GM20000 (cell line): ENCODE measurements at places on chromosomes 1 and 21.

- DNase-seq, result no peak
Measured at GRCh38 chr1:56897150-56898004, 42.8 kb downstream of the C8A start.

DNA sequence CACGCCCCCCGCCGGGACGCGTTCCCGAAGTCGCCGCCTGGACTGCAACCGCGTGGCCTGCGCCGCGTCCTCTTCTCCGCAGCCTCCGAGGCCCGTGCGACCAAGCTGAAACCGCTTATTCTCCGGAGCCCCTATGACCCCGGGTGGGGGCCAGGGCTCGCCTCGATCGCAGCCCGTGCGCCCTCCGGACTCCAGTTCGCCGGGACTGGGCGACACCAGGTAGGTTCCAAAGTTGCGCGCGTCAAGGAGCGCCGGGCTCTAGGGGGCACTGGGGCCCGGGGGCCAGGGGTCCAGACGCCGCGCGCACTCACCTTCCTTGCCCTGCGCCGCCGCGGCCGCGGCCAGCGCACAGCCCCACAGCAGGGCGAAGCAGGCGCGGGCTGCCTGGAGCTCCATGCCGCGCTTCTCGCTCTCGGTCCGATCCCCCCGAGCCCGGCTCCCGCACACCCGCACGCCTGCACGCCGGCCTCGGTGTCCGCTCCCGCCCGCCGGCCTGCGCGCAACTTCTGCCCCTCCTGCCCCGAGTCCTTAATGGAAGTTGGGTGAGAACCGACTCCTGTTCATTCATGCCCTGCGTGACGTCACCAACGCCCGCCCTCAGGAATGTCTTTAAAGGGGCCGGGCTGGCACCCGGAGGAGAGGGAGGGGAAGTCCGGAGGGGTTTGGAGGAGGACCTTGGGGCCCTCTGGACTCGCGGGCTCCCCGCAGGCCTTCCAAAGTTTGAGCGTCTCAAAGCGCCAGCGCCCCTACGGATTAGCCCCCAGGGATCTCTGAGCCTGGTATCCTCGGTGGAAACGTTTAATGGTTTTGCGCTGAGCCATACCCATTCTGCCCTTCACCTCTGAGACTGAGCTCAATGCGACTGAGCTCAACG, at the start of gene EPHA2:
Gene EPHA2 (minus strand): TSS at position 533 of the 874 bp plus-strand sequence. CDS start 137 bp downstream, at position 396.
- no peak for DNase-seq

DNA sequence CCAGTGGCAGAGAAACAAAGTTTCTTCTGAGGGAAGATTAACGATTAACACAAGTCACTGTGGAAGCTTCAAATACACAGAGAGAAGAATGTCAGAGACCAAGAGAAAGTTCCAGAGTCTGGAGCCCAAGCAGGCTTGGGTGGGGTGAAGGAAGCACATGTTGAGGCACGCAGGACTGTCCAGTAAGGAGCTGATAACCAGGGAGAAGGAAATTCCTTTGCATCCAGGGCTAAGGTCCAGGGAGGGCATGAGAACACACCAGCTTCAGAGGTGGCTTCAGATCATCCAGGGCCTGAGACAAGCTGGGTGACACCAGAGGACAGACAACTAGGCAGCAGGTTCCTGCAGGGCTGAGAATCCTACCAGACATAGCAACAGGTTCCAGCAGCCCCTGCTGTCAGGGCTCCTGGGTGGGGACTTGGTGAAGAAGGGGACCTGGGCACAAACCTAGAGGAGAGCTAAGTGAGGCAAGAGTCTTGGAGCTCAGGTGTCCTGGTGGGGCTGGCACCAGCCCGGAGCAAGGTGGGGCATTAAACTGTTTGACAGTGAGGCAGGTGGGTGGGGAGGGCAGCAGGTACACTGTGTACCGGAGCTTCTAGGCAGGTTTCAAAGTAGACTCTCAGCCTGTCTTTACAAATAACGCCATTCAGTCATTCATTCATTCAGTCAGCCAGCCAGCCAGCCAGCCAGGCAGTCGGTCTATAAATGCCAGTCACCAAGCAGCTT, 2.6 kb upstream of the SPRR1A start:
- no peak for DNase-seq

- DNase-seq, result no peak
Measured at GRCh38 chr1:114104949-114105348, 48.7 kb downstream of the SYT6 start.

GRCh38 chr1:200053646-200054045, 26.1 kb downstream of the NR5A2 start:
- no peak for DNase-seq

- DNase-seq, result no peak
Measured at GRCh38 chr1:58405660-58406059, 140.9 kb downstream of the OMA1 start.

DNA sequence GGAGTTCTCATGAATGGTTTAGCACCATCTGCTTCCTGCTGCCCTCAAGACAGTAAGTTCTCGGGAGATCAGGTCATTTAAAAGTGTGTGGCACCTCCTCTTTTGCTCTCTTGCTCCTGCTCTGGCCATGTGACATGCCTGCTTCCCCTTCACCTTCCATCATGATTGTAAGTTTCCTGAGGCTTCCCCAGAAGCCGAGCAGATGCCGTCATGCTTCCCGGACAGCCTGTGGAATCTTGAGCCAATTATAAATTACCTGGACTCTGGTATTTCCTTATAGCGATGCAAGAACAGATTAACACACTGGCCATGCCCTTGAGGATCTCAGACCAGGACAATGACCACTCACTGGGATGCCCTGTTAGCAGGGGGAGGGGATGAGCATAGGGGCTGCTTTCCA, 212.3 kb downstream of the MATN1 start:
- DNase-seq, result no peak

DNA sequence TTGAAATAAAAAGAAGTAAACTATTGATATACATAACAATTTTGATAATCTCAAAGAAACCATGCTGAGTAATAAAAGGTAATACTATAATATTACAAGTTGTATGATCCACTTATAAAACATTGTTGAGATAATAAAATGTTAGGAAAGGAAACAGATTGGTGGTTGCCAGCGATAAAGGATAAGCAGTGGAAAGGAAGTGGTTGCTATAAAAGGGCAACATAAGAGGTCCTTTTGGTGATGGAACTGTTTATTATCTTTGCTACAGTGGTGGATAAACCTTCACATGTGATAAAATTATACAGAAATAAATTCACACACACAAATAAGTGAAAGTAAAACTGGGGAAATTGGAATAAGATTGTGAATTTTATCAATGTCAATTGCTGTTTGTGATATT, 15.1 kb downstream of the OR6F1 start:
- no peak for DNase-seq

DNA sequence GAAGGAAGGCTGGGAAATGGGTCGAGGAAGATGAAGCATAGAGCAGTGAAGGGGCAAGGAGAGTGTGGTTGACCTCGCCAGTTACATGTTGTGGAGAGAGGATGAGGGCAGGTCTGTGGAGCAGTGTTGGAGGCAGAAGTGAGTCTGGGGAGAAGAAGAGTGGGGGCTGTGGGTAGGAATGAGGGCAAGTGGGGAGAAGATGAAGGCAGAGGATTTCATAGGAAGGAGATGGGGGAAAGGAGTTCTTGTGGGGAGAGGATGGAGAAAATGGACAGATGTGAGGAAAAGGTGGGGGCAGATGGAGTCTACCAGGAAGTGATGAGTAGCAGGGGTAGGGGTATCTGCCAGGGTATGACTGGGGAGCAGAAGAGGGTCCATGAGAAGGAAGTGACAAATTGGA, 3.6 kb downstream of the ARMH1 start:
- DNase-seq, result no peak

- DNase-seq, result no peak
Measured at GRCh38 chr1:4269330-4269729, 369.3 kb upstream of the C1orf174 start.

DNA sequence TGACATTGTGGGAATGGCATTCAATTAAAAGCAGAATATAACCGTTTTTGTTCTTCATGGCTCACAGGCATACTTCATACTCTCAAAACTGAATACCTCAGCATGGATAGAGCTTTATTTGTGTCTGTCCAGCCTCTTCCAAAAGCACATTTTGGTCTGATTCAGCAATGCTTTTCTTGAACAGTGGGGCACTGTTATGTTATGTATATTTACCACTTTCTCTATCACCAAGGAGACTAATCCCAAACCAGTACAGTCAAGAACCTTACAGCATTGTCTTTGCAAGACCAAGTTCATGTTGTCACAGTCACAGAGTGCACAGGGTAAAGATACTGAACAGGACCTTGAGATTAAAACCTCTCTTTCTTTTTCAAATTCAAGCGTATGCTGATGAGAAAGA, 582.8 kb downstream of the PTBP2 start:
- no peak for DNase-seq

DNA sequence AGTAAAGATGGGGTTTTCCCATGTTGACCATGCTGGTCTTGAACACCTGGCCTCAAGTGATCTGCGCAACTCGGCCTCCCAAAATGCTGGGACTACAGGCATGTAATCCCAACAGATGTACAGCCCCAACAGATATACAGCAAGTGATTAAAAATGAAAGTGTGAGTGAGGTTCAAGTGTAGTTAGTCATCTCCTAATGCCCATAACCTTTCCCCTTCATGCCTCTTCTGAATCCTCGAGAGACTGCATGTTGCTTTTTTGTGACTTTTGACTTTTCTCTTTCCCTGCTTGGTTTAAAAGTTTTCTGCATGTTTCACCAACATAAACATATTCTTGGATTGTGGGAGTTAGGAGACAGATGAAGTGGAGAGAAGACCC, 31.2 kb downstream of the KCNK2 start:
- no peak for DNase-seq

DNA sequence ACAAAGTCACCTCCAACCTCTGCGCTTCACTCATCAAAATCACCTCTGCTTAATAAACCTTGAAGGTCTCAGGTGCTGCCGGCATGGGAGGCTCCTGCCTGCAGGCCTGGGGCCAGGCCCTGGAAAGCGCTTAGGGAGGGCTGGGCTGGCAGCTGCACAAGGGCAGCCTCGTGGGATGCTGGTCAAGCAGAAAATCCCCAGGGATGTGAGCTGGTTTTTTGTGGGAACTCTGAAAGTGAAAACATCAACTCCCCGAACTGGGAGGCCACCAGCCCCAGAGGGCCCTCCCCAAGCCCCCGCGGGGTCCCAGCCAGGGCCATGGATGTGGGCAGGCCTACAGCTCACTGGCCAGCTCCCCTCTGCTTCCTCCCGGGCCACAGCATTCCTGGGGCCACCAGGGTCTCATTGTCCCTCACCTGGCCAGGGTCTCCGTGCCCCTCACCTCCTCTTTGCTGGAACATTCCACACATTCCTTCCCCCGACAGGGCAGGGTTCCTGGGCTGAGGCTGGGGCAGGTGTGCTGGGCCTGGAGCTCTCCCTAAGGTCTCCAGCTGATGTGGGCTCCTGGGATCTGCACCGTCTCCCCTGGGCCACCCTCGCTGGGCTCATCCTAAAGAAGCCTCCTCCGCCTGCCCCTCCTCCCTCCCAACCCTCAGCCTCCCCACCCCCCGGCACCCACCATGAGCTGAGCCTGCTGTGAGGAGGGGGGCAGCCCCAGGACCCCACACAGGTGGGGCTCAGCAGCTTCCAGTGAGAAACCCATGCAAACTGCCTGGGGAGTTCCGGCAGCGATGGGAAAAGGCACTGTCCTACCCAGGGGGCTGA, 36.0 kb upstream of the POFUT2 start:
- no peak for DNase-seq

DNA sequence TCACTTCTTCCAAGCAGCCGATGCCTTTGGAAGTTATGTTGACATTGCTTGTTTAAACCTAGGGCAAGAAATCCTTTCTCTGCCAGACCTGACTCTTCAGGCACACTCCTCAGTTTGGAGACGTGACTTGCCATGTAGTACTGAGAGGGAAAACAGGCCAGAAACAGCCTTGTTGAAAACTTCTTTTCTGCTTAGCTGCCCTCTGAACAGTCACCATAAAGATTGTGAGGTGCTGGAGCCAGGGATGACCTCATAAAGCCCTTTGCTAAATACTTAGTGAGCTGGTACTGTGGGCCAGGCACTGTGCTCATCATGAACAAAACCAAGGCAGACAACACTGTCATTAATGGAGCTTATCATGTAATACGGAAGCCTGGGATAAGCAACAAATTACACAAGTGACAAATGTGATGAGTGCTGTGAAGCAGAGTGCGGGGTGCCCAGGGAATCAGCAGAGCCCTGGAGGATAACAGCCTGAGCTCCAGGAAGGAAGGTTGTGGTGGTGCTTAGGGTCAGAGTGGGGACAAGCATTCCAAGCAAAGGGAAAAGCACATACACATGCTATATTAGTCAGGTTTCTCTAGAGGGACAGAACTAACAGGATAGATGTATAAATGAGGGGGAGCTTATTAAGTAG, 42.4 kb downstream of the MTARC1 start:
- no peak for DNase-seq

DNA sequence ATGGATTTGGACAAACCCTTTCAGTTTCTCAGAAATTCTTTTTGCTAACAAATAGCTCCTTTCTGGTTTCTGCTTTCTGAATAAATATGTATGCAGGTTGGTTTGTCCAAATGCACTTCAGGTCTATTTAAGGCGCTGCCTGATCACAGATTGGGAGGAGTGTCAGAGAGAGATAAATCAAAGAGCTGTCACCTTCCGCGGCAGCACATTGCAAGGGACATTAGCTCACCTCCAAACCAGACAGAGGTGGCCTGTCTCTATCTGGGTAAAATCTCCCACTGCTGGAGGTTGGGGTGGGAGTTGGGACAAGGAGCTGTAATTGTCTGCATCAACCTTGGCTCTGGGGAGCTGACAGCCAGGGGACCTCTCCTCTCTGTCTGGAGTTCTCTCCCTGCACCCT, 25.2 kb downstream of the PRAMEF20 start:
- DNase-seq, result no peak

- peak; percentile 59 for DNase-seq
Measured at GRCh38 chr1:4585216-4585615, 69.2 kb upstream of the AJAP1 start.

GRCh38 chr1:116113615-116114014, 2.4 kb downstream of the MAB21L3 start:
- DNase-seq, result no peak

DNA sequence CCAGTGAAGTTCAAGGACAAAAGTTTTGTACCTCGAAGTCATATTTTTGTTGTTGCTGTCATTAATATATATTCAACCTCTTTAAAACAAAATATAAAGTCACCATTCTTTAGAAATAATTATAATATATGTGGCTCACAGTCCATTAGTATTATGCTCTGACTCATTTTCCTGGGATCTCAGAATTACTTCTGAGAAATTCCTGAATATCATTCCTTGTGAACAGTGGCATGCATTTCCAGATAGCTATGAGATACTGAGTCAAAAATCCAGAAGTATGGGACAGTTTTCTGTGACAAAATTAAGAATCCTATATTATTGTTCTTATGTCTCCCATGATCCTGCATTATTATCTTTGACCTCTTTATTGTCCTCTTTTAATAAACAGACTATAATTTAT, 13.8 kb upstream of the RGS21 start:
- no peak for DNase-seq

DNA sequence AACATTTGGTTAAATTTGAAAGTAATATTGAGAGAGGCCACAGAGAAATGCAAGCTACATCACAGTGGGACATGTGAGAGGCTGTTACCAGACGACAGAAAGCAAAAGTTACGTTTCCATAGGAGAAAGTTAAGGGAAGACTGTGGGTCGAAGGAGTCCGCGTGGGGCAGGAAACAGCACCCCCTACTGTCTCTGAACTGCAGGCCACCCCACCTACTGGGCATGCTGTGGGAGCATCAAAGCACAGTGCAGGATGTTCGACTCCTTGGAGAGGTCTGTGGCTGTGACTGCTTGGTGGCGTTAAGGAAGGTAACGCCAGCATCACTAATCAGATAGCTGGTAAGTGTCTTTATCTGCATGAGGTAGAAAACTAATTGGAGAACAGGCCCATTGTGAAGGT, 123.9 kb downstream of the PTBP2 start:
- DNase-seq, result peak; percentile 49
